WTC11 (cell line): ENCODE measurements at places on chromosomes 1 and 21.

- peak; percentile 96 for DNase-seq
Measured at GRCh38 chr1:27603681-27604578, at the start of gene AHDC1. AHDC1 (minus strand) TSS chr1:27604144; CDS start chr1:27552115, 52,029 bp downstream.

GRCh38 chr1:54460861-54461387, 54.7 kb upstream of the SSBP3 start:
- no peak for DNase-seq

DNA sequence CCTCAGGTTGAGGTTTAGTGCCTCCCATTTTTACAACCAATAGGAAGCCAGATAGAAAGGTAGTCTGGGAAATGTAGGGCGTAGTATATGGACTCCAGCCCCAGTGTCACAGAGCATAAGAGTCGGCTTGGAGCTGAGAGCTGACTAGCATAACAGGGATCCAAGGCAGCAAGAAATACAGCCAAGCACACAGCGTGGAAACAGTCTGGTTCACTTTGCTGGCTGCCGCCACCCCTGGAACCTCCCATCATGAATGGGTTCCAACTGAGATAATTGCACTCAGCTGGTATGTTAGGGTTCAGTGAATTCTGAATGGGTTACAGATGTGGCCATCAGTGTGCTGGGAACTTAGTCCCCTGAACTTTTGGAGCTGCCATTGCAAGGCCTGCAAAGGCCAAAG, 76.7 kb upstream of the GPR88 start:
- peak; percentile 19 for DNase-seq

DNA sequence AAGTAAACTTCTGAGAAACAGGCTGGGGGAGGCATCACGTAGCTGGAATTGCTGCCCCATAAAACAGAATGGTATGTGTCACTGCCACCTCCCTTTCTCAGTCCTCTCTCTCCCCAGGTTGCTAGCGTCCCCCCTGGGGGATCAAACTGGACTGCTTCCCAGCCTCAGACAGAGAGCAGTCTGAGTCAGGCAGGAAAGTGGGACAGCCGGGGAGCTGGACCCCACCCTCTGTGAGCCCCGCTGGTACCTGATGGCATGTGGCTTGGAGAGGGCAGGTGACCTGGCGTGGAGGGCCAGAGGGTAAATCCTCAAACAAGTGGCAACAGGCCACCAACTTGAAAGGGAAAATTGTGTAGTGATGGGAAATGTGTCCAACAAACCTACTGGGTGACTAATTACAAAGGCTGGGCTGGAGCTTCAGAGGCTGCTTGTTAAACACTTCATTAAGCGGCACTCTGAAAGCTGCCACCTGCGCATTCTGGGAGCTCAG, 1.0 kb upstream of the SFN start:
- no peak for DNase-seq

DNA sequence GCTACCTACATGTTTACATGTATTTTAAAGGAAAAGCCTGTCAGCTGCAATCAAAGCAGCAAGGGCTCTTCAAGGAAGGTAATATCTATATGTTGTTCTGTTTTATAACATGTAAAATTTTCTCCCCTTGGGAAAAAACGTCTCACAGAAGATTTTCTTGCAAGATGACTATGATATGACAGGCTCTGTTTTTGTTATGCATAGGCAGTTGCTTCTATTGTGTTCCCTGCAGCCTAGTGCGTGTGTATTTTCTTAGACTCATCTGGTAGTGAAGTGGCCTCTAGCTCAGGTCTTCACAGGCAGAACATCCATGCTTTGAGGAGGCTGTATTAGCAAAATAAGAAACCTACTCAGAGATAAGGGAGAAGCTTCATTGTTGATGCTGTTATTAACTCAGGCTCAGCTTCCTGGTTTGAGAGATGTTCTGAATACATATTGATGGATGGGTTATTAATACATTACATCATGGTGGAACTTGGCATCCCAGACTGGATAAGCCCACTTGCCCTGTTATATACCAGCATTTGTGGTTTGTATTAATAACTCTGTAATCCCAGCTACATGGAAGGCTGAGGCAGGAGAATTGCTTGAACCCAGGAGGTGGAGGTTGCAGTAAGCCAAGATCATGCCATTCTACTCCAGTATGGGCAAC, 35.8 kb downstream of the LAMC1 start:
- no peak for DNase-seq

GRCh38 chr1:100266741-100267140, 725 bp downstream of the RTCA start:
- no peak for DNase-seq

- no peak for DNase-seq
Measured at GRCh38 chr1:203325026-203325417, 19.7 kb downstream of the BTG2 start.

DNA sequence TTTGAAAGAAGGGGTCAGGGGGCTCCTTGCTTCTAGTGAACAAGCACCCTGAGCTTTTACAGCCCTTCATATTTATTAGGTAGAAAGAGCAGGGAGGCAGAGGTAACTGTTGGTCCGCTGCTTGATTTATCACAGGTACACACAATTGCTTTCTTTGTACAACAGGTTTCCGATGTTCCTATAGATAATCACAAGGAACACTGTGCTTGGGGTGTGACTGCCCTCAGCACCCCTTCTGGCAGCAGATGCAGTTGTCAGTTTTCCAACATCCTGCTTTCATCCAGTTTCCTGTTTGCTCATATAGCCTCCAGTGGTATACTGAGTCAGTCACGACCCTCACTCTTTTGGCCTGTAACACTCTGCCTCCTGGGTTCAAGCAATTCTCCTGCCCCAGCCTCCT, 40.6 kb downstream of the SCP2 start:
- no peak for DNase-seq

DNA sequence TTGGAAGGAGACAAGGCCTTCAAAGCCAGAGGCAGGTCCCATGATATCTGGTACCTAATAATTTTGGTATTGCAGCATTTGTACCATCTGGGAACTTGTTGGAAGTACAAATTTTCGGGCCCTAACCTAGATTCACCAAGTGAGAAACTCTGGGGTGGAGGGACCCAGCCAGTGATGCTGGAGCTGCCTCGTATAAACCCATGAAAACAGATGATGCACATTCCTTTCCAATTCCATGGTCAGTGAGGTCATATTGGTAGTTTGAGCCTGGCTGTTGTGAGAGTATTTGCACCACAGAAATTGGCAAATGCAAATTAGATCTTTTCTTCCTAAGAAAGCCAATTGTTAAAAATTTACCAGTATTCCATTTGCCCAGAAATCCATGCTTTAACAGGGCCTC, 269.6 kb upstream of the PLXNA2 start:
- no peak for DNase-seq

GRCh38 chr1:120133228-120133927, 42.9 kb downstream of the SEC22B start:
- DNase-seq, result no peak

DNA sequence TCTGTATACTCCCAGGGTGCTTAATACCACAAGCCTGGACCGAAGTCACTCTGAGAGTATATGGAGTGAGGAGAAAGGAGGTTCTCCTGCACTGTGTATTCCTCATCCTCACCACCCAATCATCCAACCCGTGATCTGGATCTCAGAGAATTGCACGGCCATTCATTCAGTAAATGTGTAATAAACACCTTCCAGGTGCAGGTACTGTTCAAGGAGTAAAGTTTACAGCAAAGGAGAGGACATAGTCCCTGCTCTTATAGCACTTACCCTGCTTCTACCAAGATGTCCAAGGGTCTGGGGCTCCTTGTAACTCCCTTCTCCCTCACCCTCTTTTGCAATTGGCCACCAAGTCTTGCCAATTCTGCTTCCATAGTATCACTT, 139.2 kb upstream of the JUN start:
- DNase-seq, result no peak

DNA sequence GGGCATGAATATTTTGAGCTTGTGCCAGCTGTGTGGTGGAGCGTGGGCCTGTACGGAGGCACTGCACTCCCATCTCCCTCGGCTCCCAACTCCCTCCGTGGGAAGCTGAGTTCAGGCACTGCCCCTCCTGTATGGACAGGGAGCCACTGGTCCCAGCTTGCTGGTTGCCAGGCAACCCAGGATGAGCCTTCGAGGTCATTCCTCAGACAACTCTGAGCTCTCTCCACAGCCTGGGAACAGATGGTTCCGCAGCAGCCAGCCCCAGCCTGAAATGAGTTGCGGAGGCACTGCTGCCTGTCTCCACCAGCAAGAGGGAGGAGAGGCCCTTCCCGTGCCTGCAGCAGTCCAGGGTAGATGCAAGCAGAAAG, 58.4 kb upstream of the TENT5B start:
- peak; percentile 49 for DNase-seq

GRCh38 chr1:33842348-33842747, 21.5 kb upstream of the HMGB4 start:
- no peak for DNase-seq
